Small intestine (tissue), 16 donors: ENCODE measurements at places on chromosomes 6 and 20. TPM values are rescaled to one million over a fixed set of nuclear protein-coding genes. Genes with fewer than 3 reads are reported as not detected.

GRCh38 chr6:36265744-36266143 is 4.1 kb upstream of the PNPLA1 start:
- DNase-seq: no peak
- no peaks in the 10 kb centered on the region for H3K36me3 ChIP-seq
- no peak overlapping the region for H3K4me3 ChIP-seq
- no peaks in the 10 kb centered on the region for H3K27me3 ChIP-seq

GRCh38 chr20:2707353-2708072 is 14.9 kb downstream of the EBF4 start:
- DNase-seq: no peak
- no peaks in the 10 kb centered on the region for H3K36me3 ChIP-seq
- H3K4me1 ChIP-seq: no peaks in the 10 kb centered on the region
- H3K4me3 ChIP-seq: no peak overlapping the region

- H3K27me3 ChIP-seq: no peaks in the 10 kb centered on the region
- no peak overlapping the region for H3K27ac ChIP-seq
- no peak overlapping the region for H3K4me3 ChIP-seq
- H3K4me1 ChIP-seq: no peaks in the 10 kb centered on the region
- no peaks in the 10 kb centered on the region for H3K36me3 ChIP-seq
- DNase-seq: peak; percentile 61
Observed at GRCh38 chr20:44858606-44859360, 26.7 kb upstream of the YWHAB start.

DNA sequence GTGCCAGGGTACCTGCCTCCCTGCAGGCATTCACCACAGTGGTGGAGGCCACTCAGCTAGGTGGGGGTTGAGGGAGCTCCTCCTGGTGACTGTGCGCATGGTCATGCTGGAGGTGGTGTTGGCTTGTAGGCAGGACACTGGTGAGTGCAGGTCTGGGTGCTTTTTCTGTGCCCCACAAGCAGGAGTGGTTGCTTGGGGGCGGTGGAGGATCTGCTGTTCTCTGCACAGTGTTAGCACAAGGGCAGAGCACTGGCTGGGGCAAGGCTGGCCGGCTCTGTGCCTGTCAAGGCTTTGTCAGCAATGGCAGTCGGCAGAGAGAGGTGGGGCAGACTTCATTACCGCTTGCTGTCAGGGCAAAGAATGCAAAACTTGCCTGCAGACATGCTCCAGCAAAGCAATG is 632.1 kb upstream of the ID4 start:
- no peak overlapping the region for H3K4me3 ChIP-seq
- H3K4me1 ChIP-seq: no peaks in the 10 kb centered on the region
- DNase-seq: no peak
- H3K27me3 ChIP-seq: no peaks in the 10 kb centered on the region

GRCh38 chr6:134437376-134437775 is 119.5 kb upstream of the SGK1 start:
- H3K27ac ChIP-seq: no peak overlapping the region
- H3K36me3 ChIP-seq: no peaks in the 10 kb centered on the region
- no peak overlapping the region for H3K4me3 ChIP-seq
- no peak for DNase-seq

DNA sequence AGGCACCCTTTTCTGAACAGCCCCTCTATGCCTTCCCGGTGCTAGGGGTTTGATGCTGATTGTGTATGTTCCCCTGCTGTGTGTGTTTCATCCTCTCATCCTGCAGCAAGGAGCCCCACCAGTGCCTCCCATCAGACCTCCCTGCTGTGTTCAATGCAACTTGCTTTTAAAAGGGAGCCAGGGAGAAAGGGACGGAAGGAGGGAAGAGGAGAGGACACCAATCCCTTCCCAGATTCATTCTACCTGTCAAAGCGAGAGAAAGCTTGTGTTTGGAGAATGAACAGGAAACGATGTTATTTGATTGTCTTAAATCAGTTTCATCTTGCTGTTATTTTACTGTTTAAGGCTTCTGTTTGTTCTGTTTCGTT is 259.2 kb downstream of the ADGB start:
- H3K4me1 ChIP-seq: no peaks in the 10 kb centered on the region
- H3K4me3 ChIP-seq: no peak overlapping the region
- no peaks in the 10 kb centered on the region for H3K27me3 ChIP-seq
- H3K36me3 ChIP-seq: no peaks in the 10 kb centered on the region

GRCh38 chr6:89032599-89032998 is 48.0 kb upstream of the PNRC1 start:
- no peak overlapping the region for H3K27ac ChIP-seq
- peaks cover 7% of the 10 kb centered on the region for H3K4me1 ChIP-seq
- H3K36me3 ChIP-seq: no peaks in the 10 kb centered on the region
- H3K4me3 ChIP-seq: no peak overlapping the region

- no peaks in the 10 kb centered on the region for H3K36me3 ChIP-seq
- H3K4me3 ChIP-seq: no peak overlapping the region
- DNase-seq: no peak
- no peaks in the 10 kb centered on the region for H3K27me3 ChIP-seq
- H3K27ac ChIP-seq: no peak overlapping the region
Observed at GRCh38 chr6:130602151-130602770, 224.9 kb upstream of the SMLR1 start.

DNA sequence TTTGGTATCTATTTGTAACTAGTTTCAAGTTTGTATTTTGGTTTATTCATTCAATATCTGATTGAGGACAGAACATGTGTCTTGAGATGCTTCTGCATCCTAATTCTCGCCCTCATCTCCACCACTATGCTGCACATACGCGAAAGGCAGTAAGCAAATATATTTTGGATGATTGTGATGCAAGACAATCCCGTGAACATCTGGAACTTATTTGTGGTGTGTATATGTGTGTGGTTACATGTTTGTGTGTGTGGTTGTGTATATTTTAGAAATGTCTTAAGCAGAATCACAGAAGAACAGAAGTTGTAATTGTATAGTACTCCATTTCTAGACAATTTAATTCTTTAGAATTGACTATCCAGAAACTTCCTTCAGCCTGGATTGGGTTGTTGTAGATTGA is 35.1 kb upstream of the RNF144B start:
- H3K27me3 ChIP-seq: no peaks in the 10 kb centered on the region
- H3K27ac ChIP-seq: no peak overlapping the region
- no peaks in the 10 kb centered on the region for H3K36me3 ChIP-seq
- H3K4me1 ChIP-seq: no peaks in the 10 kb centered on the region

DNA sequence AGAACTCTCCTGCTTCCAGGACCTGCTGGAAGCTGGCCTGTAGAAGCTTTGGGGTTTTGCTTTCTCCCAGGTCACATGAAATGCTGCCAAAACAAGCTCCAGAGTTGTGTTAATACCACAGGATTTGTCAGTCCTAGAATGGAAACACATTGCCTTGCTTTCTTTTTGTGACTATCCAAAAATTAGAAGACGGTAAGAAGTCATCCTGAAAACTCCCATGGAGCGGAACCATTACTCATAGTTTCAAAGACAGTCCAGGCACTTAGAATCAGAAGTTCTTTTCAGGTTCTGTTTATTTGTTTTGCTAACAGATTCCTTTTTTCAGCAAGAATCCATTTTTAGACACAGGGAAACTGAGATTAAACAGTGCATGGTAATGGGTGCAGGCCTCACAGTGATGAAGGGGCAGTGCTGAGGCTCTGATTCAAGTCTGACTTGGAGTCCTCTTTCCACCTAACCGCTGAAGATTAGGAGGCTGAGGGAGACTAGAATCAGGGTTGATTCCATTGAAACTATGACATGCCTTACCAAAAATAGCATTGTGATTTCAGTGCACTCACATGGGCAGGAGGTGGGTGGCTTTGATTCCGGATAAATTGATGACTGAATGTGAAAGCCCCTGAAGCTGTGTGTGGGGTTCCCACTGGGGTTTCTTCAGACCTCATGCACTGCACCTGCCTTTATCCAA is 72.2 kb upstream of the NAA20 start:
- H3K4me1 ChIP-seq: peaks cover 10% of the 10 kb centered on the region
- H3K36me3 ChIP-seq: peaks cover 2% of the 10 kb centered on the region
- H3K27me3 ChIP-seq: no peaks in the 10 kb centered on the region
- H3K4me3 ChIP-seq: no peak overlapping the region
- peak overlapping the region; percentile 43 for H3K27ac ChIP-seq
- no peak for DNase-seq

- H3K27ac ChIP-seq: no peak overlapping the region
- no peaks in the 10 kb centered on the region for H3K36me3 ChIP-seq
- no peaks in the 10 kb centered on the region for H3K27me3 ChIP-seq
- no peak overlapping the region for H3K4me3 ChIP-seq
Observed at GRCh38 chr6:1911474-1911873, 301.8 kb downstream of the FOXC1 start.

- no peaks in the 10 kb centered on the region for H3K4me1 ChIP-seq
- DNase-seq: no peak
- H3K27me3 ChIP-seq: no peaks in the 10 kb centered on the region
- H3K4me3 ChIP-seq: no peak overlapping the region
Observed at GRCh38 chr6:33652002-33652401, 30.9 kb downstream of the ITPR3 start.

- H3K27me3 ChIP-seq: peaks cover 6% of the 10 kb centered on the region
- no peak for DNase-seq
- no peaks in the 10 kb centered on the region for H3K4me1 ChIP-seq
- no peak overlapping the region for H3K27ac ChIP-seq
- H3K36me3 ChIP-seq: no peaks in the 10 kb centered on the region
Observed at GRCh38 chr20:45997187-45997586, 11.5 kb upstream of the MMP9 start.

DNA sequence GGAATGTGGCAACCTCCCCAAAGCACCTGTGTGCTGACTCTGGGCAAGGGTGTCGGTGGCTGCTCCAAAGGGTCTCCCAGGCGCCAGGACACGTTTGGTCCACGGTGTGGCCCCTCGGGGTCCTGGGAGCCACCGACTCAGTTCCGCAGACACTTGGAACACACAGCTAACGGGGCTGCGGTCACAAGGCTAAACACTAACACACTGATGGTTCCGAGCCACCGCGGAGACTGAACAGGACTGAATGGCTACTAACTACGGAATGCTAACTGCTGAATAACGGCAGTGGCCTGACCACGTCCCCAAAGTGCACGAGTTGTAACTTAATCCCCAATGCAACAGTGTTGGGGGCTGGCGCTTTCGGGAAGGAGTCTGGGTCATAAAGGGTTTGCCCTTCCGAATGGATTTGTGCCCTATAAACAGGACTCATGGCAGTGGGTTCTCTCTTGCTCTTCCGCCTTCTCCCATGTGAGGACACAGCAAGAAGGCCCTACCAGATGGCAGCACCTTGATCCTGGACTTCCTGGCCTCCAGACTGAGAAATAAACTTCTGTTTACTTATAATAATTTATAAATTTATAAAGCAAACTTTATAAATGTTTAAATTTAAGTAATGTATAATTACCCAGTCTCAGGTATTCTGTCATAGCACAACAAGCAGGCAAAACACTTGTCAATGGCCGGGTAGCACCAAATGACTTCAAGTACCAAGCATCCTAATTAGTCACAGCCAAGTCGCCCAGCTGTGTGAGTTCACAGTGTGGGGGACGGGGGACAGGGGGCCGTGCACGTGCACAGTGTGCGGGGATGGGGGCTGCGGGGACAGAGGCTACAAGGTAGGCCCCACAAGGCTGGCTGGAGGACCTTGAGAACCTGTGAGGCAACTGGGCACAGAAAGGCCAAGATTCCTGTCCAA is 2.3 kb upstream of the EEF1A2 start:
- no peaks in the 10 kb centered on the region for H3K36me3 ChIP-seq
- no peak for DNase-seq
- no peak overlapping the region for H3K27ac ChIP-seq
- no peak overlapping the region for H3K4me3 ChIP-seq
- peaks cover 7% of the 10 kb centered on the region for H3K27me3 ChIP-seq

GRCh38 chr6:35148167-35148741 is 7.1 kb upstream of the TCP11 start:
- no peaks in the 10 kb centered on the region for H3K27me3 ChIP-seq
- peaks cover 3% of the 10 kb centered on the region for H3K4me1 ChIP-seq
- H3K36me3 ChIP-seq: no peaks in the 10 kb centered on the region
- H3K4me3 ChIP-seq: no peak overlapping the region
- DNase-seq: no peak

GRCh38 chr6:2633736-2634135 is 117.0 kb downstream of the MYLK4 start:
- H3K4me1 ChIP-seq: peaks cover 2% of the 10 kb centered on the region
- no peak for DNase-seq
- H3K36me3 ChIP-seq: no peaks in the 10 kb centered on the region
- H3K4me3 ChIP-seq: no peak overlapping the region
- H3K27me3 ChIP-seq: peaks cover 5% of the 10 kb centered on the region
- no peak overlapping the region for H3K27ac ChIP-seq

- no peaks in the 10 kb centered on the region for H3K36me3 ChIP-seq
- H3K27ac ChIP-seq: peak overlapping the region; percentile 78
- peaks cover 3% of the 10 kb centered on the region for H3K27me3 ChIP-seq
- no peak overlapping the region for H3K4me3 ChIP-seq
- peak; percentile 59 for DNase-seq
Observed at GRCh38 chr20:64188682-64189529, 24.7 kb downstream of the MYT1 start.

DNA sequence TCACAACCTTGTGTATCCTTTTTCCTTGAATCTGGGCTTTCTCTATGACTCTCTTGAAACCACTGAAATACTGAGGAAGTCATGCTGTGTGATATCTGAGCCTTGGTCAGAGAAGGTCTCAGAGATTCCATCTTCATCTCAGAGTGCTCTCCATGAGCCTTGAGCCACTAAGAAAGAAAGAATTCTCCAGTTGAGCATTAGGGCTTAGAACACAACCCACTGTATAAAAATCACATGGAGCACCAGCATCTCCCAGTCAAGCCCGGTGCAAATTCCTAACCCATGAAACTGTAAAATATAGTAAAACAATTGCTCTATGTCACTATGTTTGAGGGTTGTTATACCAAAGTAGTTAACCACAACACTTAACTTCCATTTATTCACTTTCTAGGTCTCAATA is 181.4 kb downstream of the MOXD1 start:
- no peaks in the 10 kb centered on the region for H3K4me1 ChIP-seq
- no peak overlapping the region for H3K27ac ChIP-seq
- H3K4me3 ChIP-seq: no peak overlapping the region
- H3K36me3 ChIP-seq: no peaks in the 10 kb centered on the region
- no peaks in the 10 kb centered on the region for H3K27me3 ChIP-seq
- no peak for DNase-seq

- DNase-seq: no peak
- H3K4me1 ChIP-seq: peaks cover 6% of the 10 kb centered on the region
- no peaks in the 10 kb centered on the region for H3K36me3 ChIP-seq
- peak overlapping the region; percentile 83 for H3K27ac ChIP-seq
- H3K27me3 ChIP-seq: no peaks in the 10 kb centered on the region
Observed at GRCh38 chr6:79670789-79671188, 39.7 kb downstream of the SH3BGRL2 start.

- no peak overlapping the region for H3K4me3 ChIP-seq
- no peak overlapping the region for H3K27ac ChIP-seq
- DNase-seq: peak; percentile 29
- H3K27me3 ChIP-seq: no peaks in the 10 kb centered on the region
Observed at GRCh38 chr20:23446505-23446904, 6.2 kb downstream of the CST11 start.

FRS3 gene
- polyA plus RNA-seq: 1.1 TPM

HLA-DQB1 gene
- polyA plus RNA-seq: 181 TPM

SNHG17 gene
- polyA plus RNA-seq: 35.7 TPM

TFAP2C gene
- not detected for polyA plus RNA-seq

NKX2-2 gene
- polyA plus RNA-seq: 3.7 TPM

COX4I2 gene
- polyA plus RNA-seq: 0.81 TPM

DACT2 gene
- polyA plus RNA-seq: not detected

PLCB1 gene
- 5.4 TPM for polyA plus RNA-seq

PGC gene
- 0.03 TPM for polyA plus RNA-seq

FKBP1C gene
- 1.3 TPM for polyA plus RNA-seq
